ENCODE measurements at places on chromosomes 7 and 10.

DNA sequence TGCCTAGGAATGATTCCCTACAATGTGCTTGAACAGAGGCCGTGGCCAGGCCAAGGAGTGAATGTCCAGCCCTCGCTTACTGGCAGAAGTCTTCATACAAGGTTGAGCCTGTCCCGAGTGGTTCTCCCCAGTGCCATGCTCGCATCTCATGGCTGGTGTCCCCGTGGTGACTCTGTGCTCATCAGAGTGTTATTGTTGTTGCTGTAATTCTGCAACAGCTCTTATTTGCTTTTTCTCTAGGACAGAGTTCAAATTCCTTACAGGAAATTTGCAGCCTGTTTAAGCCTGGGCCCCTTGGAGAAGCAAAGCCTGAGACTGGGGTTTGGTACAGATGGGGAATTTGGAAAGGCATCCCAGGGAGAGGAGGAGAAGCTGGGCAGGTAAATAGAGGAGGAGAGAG is 157.7 kb upstream of the PRR15 start:
- no peak for DNase-seq

GRCh38 chr10:44439958-44440244 is 55.0 kb upstream of the CXCL12 start:
- DNase-seq = peak; percentile 8

GRCh38 chr10:6659451-6659850 is 79.4 kb upstream of the PRKCQ start:
- no peak for DNase-seq

- DNase-seq = peak; percentile 42
Observed at GRCh38 chr10:77837248-77837924, 89.2 kb downstream of the DLG5 start.

GRCh38 chr10:117087521-117087920 is 50.5 kb downstream of the VAX1 start:
- DNase-seq = no peak

- DNase-seq = no peak
Observed at GRCh38 chr7:140831724-140832123, 93.0 kb downstream of the BRAF start.

Data from D341Med (cell line).